ENCODE measurements at places on chromosomes 7 and 10.

DNA sequence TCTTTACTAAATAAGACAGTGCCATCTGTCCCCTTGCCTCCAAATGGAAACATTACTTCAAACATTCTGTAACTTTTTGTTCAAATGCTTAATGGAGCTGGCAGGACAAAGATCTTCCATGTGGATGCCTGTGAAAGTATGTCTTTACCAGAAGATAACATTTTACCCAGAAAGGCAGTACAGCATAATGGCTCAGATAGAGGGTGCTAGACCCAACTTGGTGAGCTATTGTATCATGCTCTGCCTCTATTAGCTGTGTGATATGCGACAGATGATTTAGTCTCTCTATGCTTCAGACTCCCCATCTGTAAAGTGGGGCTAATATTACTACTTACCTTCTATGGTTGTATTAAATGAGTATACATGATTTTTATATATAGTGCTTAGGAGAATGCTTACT, 8.8 kb upstream of the SMKR1 start:
- DNase-seq = no peak

- no peak for DNase-seq
Observed at GRCh38 chr10:110260746-110261477, 43.8 kb downstream of the SMNDC1 start.

GRCh38 chr7:139656387-139656786, 121.4 kb downstream of the HIPK2 start:
- no peak for DNase-seq

GRCh38 chr7:2927592-2927991, 83.5 kb upstream of the GNA12 start:
- no peak for DNase-seq

- no peak for DNase-seq
Observed at GRCh38 chr10:77737608-77738007, 100.0 kb upstream of the KCNMA1 start.

- DNase-seq = no peak
Observed at GRCh38 chr10:101446947-101447346, 93.0 kb downstream of the BTRC start.

DNA sequence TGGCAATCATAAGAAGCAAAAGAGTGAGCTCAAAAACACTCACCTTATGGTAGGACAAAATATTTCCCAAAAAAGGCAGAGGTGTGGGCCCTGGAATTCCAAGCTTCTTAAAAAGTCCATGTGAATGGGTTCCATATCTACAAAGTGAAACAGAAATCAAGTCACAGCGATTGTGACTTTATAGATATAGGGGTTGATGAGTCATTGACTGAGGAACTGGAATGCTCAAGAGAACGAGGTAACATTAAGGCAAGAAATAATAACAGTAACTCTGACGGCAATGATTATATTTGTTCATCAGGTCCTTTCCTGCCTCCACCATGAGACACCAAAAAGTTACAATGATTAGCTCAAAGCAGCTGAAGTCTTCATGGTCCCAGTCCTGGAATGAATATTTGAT, 4.0 kb downstream of the CYP3A4 start:
- DNase-seq = no peak

DNA sequence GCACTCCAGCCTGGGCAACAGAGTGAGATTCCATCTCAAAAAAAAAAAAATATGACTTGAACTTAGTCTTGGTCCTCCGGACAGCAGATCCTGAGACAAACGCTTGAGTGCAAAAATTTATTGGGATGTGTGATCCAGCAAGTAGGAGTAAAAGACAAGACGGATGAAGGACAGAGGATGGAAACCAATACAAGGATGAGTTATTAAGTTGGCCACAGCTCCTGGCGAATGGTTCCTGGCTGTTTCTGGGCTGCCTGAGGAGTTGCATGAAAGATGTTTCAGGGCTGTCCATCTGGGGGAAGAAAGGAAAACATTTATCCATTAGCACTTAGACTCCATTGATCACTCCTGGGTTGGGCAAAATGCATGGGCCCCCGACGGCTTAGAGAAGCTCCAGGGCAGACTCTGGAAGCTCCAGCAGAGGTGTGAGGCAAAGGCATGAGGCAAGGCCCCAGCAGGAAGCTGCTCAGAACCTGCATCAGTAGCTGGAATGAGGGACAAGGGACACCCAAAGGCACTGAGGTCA, 98.3 kb upstream of the ZNF438 start:
- no peak for DNase-seq

- no peak for DNase-seq
Observed at GRCh38 chr10:103550229-103550628, 56.7 kb downstream of the NEURL1 start.

DNA sequence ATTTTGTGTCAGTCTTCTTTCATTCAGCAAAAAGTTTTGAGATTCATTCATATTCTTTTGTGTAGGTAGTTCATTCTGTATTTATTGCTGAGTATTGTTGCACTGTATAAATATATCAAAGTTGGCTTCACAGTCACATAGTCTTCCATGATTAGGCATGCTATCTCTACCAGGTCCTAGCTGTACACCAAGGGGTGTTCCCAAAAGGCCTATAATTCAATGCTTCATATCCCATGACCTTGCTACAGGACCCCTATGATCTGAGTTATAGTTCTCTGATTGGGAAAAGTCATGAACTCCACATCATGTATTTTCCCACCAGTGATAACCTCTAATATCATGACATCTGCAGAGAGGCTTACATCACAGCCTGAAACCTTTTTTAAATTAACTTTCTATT, 47.3 kb upstream of the MAGI2 start:
- no peak for DNase-seq

- no peak for DNase-seq
Observed at GRCh38 chr7:127290116-127290655, 37.4 kb upstream of the GRM8 start.

DNA sequence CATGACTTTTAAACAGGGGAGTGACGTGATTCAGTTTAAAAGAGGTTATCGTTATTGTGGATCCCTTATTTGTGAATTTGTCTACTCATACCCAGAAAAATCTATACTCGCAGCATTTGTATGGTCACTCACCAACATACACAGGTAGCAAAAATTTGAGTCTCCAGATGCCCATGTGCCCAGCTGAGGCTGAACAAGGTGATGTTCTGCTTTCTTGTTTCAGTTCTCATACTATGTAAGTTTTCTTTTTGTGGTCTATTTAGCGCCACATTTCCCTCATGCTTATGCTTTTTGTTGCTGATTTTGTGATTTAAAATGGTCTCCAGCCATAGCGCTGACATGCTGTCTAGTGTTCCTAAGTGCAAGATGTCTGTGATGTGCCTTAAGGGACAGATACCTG, 312.9 kb upstream of the SEMA3A start:
- DNase-seq = no peak

DNA sequence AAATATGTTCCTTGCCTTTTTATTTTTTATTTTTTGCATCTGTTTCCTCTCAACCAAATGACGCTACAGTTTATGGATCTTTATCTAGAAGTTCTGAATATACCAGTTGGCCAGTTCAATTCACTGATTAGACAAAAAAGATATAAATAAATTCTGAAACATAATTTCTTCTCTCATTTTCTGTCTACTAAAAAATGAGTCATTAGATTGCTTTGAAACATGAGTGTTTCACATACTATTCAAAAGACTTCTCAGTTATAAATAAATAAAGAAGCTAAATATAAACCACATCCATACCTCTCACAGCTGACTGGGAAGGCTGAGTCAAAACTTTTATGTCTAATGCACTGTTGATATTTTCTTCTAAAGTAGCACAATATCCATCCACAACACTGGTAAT, 97.6 kb upstream of the GPR22 start:
- DNase-seq = no peak

- no peak for DNase-seq
Observed at GRCh38 chr10:33930079-33930478, 595.6 kb upstream of the NRP1 start.

- DNase-seq = no peak
Observed at GRCh38 chr7:34622771-34623250, 35.2 kb upstream of the NPSR1 start.
